ENCODE measurements at places on chromosomes 1 and 21.
A peak's percentile ranks its signal among the peaks of the same experiment; 100 is the strongest.

GRCh38 chr1:180909005-180909414, 3.7 kb upstream of the KIAA1614 start:
- no peak for DNase-seq

DNA sequence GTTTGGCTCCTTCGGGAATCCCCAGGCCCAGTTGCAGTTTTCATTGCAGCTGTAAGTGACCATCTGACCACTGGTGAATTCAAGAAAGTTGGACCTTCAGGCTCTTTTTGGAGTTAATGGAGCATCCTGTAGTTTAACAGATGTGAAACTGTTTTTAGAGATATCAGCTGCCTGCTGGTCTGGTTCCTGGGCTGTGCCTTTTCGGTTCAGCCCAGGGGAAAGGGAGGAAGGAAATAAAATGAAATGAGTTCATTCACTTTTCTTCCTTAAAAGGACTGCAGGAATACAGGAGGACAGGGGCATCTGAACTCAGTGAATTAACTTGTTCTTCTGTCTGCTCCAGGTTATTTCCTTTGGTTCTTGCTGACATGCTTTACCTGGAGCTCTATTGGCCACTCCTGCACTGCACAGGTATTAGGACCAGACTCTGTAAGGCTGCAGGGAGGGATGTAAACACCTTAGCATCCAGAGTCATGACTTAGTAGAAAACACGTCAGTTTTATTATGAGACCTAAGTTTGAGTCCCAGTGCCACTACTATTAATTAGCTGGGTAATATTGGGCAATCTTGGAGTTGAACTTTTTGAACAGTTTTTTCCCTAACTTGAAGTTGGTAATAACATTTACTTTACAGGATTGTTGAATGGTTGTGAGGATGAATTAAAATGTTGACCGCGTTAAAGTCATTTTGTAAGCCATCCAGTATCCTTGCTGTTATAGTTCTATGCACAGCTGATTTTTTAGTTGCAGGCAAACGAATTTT, 83.6 kb downstream of the LRRC8D start:
- DNase-seq: no peak

GRCh38 chr1:94929351-94930217, 2.7 kb upstream of the CNN3 start:
- DNase-seq: no peak

GRCh38 chr1:31788825-31789256, 24.7 kb upstream of the ADGRB2 start:
- peak; percentile 84 for DNase-seq

- no peak for DNase-seq
Measured at GRCh38 chr1:77829851-77830250, 50.4 kb downstream of the MIGA1 start.

DNA sequence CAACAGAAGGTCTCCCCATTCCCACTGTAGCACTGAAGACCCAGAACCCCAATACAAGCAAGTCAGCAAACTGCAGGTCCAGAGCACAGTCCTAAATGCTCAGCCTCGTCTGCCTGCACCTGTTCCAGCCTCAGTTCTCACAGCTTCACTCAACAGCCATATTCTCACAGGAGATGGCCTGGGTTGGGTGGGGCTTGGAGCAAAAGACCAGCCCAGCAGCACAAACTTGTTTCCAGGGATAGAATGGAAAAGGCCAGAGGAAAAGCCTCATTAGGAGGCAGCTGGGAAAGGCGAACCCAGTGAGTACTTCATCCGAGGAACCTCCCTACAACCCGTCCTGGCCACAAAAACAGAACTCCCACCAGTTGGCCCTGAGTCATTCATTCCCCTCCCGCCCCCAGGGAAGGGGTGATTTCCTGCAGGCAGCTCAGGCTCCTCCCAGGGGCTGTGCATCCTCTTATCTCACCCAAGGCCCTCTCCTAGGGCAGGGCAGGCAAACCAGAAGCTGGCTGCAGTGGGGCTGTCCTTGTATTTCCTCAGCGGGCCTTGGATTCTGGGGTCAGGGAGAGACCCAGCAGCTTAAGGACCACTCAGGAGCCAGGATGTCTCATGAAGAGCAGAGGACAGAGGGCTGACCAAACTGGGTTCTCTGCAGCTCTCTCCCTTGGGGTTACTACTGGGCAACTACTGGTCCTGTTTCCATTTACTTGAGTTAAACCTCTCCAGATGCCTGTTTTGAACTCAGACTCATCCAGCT, 7.4 kb upstream of the MPL start:
- peak; percentile 89 for DNase-seq

- peak; percentile 11 for DNase-seq
Measured at GRCh38 chr1:62637392-62638105, 40.2 kb downstream of the ANGPTL3 start.

GRCh38 chr1:199161319-199161680, 522.5 kb downstream of the PTPRC start:
- DNase-seq: no peak

- DNase-seq: no peak
Measured at GRCh38 chr1:7781501-7781900, 2.6 kb upstream of the PER3 start.

GRCh38 chr1:1162597-1163537, 10.8 kb upstream of the TTLL10 start:
- DNase-seq: no peak

GRCh38 chr1:97976801-97977200, 56.0 kb upstream of the DPYD start:
- DNase-seq: no peak

GRCh38 chr1:11634365-11635192, 19.6 kb downstream of the FBXO2 start:
- no peak for DNase-seq

- DNase-seq: no peak
Measured at GRCh38 chr1:172724765-172725613, 66.1 kb downstream of the FASLG start.
